ENCODE measurements at places on chromosomes 6 and 20.

GRCh38 chr6:140385679-140386078, 1011.2 kb upstream of the CITED2 start:
- DNase-seq = no peak

DNA sequence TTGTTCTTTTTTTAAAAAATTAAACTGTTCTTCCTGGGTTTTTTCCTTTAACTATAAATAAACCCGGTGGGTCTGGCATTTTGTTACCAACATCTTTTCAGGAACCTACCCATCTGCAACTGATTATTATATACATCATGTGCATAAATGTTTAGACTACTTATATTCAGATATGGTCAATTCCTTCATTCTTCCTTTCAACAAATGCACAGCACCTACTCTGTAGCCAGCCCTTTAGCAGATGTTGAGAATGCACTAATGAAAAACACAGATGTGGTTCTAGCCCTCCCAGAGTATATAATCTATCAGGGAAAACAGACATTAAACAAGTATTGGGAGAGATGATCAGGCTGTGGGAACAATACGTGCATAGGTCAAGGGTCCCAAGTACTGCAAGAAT, 237.1 kb downstream of the UST start:
- DNase-seq = no peak

DNA sequence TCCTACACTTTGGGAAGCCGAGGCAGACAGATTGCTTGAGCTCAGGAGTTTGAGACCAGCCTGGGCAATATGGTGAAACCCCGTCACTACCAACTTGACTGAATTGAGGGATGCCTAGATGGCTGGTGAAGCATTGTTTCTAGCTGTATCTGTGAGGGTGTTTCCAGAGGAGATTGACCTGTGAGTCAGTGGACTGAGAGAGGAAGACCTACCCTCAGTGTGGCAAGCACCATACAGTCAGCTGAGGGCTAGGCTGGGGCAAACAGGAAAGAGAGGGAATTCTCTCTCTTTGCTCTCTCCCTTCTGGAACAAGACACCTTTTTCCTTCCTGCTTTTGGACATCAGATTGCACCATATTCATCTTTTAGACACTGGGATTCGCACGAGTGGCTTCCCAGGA, 3.7 kb upstream of the ZUP1 start:
- DNase-seq = no peak

DNA sequence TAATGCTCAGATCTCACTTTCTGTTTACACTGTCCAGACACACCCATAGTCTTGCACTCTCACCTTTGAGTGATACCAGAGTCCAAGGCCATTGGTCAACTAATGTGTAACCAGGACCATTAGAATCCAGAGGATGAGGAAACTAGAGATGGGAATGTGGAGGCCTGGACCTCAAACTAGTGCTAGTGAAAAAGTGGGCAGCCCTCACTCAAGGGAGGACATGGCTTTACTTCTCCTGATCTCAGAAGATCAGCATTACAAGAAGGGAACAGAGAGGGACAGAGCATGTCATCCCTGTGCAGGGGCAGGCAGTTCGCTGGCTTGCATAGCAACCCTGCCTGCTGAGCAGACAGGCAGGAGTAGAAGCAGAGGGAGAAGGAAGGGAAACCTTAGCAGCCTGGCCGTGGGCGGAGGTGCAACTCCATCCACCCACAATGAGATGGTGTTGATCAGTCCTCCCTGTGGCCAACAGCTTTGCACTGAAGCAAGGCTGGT, 22.6 kb upstream of the XRN2 start:
- no peak for DNase-seq

DNA sequence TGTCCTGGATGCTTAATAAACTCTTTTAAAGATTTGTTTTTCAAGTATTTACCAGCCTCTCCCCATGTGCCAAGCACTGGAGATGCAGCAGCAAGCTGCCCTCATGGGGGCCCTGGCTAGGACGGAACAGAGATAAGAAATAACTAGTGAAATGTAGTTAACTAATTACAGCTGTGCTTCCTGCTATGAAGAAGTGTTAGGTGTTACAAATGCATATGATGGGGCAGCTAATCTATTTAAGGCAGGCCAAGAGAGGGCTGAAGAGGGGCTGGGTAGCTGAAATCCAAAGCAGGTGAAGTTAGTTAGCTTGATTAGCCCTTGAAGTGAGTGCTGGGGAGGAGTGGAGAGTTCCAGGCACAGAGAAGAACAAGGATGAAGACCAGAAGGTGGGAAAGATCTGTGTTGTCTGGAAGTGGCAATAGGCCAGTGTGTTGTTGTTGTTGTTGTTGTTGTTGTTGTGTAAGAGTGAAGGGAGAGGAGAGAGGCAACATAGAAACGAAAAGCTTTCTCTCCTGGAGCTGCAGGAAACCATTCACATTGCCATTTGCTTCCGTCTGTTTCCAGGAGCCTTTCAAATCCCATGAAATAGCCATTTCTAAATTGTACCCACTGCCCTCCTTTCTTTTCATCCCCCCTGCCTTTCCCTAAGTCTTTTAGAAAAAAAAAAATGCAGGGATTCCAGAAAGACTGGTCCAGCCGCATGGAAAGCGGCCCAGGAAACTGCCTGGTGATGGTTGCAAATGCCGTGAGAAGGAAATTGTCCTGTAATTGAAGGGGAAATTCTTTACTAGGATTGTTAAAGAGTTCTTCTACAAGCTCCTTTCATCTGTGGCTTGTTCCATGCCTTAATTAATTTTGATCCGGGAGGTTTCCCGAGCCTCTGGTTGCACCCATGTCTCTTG, 119.6 kb downstream of the TFAP2C start:
- DNase-seq = no peak

DNA sequence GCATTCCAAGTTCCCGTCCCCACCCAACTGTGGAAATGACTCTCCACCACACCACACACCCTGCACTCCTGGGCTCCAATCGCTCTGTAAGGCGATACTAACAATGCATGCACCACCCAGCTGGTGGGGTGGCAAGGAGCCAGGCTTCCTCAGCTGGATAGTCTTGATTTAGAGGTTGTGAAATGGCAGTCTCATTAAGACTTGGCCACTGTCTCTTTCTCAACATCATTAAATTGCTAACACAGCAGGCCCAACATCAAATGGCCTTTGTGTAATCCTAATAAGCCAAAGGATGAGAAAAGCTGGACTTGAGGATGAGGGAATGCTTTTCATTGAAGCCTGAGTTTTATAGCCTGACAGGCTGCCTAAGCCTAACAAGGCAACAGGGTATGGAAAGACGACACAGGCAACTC, 223.7 kb downstream of the GMDS start:
- peak; percentile 74 for DNase-seq

- DNase-seq = no peak
These were observed 256.0 kb upstream of the TCF21 start for GRCh38 chr6:133632906-133633305.

GRCh38 chr6:159439651-159440050, 253.4 kb downstream of the SOD2 start:
- no peak for DNase-seq

DNA sequence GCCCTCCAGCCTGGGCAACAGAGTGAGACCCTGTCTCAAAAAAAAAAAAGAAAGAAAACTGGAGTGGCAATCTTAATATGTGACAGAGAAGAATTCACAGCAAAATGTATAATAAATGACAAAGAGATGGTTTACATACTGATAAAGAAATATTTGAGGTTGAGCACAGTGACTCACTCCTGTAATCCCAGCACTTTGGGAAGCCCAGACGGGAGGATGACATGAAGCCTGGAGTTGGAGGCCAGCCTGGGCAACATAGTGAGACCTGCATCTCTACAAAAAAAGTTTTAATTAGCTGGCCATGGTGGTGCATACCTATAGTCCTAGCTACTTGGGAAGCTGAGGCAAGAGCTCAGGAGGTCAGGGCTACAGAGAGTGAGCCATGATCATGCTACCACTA, 12.4 kb upstream of the DEFB118 start:
- DNase-seq = no peak

GRCh38 chr20:44253528-44253927, 6.4 kb downstream of the GDAP1L1 start:
- no peak for DNase-seq
